ENCODE measurements at places on chromosomes 4 and X.

GRCh38 chr4:140085062-140085622 is 68.8 kb downstream of the MAML3 start:
- DNase-seq = no peak

DNA sequence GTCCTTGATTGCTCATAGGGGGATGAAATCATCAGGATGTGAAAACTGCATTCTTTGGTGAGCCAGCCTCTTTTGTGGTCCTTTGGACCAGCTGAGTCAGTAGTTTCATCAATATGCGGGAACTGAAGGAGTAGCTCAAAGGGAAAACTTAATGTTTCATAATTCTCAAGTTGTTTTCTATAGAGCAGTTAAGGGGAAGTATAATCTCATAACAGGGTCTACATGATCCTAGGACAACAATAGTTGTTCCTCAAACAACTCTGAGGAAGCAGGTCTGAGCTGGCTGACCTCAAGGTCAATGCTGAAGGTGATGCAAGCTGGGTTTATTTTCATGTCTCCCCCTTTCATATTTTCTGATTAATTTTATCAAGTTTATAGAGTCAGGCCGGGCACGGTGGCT is 36.1 kb upstream of the IRF2 start:
- DNase-seq = no peak

GRCh38 chr4:80014531-80014930 is 58.5 kb downstream of the ANTXR2 start:
- no peak for DNase-seq

DNA sequence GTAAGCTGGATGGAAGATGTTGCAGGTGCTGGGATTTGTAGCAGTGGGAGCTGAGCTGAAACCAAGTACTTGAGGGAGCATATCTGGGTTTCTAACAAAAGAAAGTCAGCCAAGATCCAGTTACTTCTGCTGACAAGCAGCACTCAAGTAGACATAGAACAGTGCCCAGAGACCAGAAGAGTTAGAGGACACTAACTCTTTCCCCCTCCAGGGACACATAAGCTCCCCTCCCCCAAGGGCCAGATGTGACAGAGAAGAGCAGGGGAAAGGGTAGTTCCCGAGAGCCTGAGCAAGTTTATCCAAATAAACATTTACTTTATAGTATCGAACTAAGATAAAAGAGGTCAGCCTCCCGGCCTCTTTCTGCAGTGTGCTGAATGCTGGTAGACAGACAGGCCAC is 12.2 kb downstream of the TRPC3 start:
- DNase-seq = no peak

- peak; percentile 88 for DNase-seq
These were observed 41.5 kb downstream of the SOWAHB start for GRCh38 chr4:76856243-76857073.

DNA sequence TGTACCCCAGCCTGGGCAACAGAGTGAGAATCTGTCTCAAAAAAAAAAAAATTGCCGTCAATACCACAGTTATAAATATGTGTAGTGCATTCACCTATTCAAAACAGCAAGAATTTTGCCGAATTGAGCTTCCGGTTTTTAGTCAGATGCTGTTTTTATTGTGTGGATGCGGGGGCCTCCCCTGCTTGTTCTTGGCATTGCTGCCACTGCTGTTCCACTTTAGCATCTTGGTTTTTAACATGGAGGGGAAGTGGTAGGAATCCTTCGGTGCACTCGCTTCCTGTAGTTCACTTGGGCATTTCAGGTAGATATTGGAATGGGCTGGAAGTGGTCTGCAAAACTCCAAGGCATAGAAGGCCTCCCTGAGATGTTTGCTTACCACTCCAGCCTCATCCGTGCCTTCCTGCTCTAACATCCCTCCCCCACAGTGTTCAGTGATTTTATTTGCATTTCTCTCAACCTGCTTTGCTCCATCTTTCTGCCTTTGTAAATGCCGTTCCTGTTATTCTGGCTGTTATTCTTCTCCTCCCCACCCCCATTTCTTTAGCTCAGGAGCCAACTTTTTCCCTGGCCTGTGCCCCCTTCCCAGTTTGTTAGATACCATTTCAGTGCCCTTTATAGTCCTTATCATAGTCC is 25.5 kb downstream of the MOB1B start:
- DNase-seq = no peak

GRCh38 chrX:152117305-152117704 is 21.1 kb downstream of the MAGEA10 start:
- DNase-seq = peak; percentile 0

GRCh38 chrX:34275699-34276098 is 143.6 kb upstream of the FAM47A start:
- peak; percentile 2 for DNase-seq

- no peak for DNase-seq
These were observed 69.2 kb downstream of the PTCHD1 start for GRCh38 chrX:23403849-23404248.

DNA sequence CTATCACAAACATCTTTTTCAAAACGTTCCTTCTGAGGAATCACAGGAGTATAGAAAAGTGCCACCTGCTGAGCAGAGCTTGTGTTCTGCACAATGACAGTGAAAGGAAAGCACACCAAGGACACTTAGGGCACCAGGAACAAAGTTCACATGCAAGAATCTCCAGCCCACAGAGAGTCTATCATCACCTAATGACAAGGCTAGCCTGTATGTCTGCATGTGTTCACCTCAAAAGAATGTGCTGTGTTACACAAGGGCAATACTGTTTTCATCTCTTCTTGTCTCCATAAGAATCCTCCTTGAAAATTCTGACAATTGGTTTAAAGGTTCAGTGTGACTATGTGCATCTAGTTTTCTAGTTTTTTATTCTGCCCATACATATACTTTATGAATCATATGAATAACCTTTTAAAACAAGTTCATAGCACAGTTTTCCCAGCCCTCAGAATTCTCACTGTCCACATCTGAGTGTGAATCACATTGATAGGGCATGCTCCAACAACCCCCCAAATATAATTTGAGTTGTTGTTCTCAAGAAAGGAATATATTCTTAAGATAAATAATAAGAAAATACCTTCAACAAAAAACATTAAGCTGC is 118.0 kb downstream of the PWWP3B start:
- peak; percentile 12 for DNase-seq

GRCh38 chr4:109406337-109406931 is 27.2 kb upstream of the SEC24B start:
- DNase-seq = peak; percentile 74

DNA sequence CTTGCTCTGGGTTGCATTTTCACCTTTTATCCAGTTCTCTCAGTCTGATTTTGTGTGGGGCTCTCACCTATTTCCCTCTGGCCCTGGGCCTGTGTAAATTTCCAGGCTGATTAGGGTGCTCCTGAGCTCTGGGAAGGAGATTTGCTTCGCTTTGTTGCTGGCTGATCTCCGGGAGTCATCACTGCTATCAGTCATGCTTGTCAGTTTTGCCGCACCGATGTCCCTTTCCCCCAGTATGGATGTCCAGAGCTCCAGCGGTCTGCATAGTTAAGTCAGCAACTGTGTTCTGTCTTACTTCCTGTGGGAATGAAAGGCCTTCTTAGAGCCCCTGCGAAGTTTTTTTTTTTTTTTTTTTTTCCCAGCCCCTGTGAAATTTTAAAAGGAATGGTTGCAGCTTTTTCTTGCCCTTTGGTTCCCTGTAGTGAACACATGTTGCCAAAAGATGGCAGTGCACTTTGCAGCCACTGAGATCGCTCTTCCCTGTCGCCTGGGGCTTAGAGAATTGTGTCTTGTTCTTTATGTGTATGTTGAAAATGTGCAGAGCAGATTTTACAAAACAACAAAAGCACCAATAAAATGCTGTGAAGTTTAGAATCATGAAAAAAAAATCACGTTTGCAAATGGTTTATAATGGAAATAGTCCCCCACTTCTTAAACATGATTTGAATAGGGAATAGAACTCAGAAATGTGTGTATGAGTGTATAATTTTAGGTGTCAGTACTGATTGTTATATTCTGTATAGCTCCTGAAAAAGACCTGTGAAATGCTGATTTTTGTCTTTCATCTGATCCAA is 109.1 kb upstream of the SLC4A4 start:
- DNase-seq = peak; percentile 80

DNA sequence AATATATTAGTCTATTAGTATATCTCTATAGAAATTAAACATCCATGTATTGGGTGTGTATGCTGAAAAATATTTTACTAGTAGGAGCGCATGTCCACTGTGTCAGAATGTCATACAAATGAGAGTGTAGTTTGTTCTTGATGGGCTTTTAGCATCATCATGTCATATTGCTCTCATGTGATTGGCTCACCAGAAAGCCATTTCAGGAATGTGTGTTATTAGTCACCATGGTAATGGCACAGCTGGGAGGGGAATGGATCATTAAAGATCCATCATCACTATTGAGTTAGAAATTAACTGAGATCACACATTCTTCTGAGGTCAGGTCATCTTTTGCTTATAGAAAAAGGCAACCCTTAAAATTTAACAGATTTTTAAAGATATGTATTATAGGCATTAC is 77.3 kb downstream of the PHEX start:
- DNase-seq = no peak

DNA sequence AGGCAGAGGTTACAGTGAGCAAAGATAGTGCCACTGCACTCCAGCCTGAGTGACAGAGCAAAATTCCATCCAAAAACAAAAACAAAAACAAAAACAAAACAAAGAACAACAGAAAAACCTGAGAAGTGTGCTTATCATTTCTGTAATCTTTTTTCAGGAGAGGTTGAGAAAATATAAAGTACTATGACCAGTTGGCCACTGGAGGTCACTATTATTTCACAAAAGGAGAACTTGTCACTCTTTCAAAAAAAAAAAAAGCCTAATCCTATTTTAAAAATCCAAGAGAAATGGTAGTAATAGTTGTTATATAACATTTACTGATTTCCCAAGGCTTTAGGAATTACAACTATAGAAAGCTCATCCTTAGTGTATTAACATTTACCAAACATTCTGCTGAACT is 24.9 kb upstream of the RNF150 start:
- DNase-seq = peak; percentile 48

- no peak for DNase-seq
These were observed 369.9 kb upstream of the NR3C2 start for GRCh38 chr4:148812101-148812500.

- DNase-seq = no peak
These were observed 73.2 kb downstream of the HOPX start for GRCh38 chr4:56607926-56608325.

GRCh38 chr4:152325831-152326230 is 210.1 kb downstream of the FBXW7 start:
- peak; percentile 50 for DNase-seq

DNA sequence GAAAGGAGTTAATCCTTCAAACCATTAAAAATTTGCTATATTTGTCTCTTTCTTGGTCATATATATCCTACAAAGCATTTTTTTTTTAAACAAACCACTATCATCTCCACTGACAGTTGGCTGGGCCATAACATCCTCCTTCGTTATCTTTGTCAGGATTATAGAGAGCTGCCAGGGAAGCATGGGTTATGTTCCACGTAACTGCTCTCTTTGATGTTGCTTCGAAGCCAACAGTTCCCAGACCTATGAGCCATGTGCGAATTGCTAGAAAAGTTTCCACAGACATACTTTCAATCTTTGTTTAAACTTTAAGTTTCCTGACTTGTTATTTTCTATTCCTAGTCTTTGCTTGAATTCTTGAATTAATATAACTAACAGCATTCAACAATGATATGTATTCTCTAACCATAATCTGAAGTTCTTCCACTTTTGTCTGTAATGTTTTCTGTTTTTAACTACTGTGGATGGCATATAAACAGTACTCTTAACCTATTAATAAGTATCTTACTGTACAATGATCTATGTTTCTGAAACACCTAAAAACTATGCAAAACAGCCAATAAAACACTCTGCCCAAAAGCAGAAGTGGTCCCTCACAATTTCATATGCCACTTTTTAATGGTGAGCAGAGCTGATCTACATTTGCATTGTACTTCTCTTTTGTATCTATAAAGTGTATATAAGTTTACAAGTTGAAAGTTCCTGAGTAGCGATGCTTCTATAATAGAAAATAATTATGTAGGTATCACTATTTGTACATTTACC is 37.9 kb downstream of the EREG start:
- DNase-seq = peak; percentile 93

DNA sequence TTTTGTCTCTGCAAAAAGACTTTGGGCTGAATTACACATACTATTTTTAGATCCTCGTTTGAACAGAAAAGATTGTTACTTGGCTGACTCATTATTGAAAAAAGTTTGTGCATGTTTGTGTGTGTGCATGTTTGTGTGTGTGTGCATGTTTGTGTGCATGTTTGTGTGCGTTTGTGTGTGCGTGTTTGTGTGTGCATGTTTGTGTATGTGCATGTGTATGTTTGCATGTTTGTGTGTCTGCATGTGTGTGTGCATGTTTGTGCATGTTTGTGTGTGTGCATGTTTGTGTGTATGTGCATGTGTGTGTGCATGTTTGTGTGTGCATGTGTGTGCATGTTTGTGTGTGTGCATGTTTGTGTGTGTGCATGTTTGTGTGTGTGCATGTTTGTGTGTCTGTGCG is 201.1 kb upstream of the FAT1 start:
- DNase-seq = no peak

DNA sequence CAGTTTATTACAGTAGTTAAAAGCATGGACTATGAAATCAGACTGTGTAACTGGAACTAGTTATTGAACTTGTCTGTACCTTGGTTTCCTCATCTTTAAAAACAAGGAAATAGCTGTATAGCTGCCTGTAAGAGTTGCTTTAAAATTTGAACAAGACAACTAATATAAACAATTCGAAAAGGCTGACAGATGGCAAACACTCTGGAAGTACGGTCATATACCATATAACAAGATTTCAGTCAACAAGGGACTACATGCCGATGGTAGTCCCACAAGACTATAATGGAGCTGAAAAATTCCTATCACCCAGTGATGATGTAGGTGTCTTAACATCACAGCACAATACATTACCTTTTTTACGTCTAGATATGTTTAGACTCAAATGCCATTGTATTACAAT is 78.7 kb downstream of the CNOT6L start:
- DNase-seq = no peak

- DNase-seq = peak; percentile 34
These were observed 29.9 kb downstream of the FGFRL1 start for GRCh38 chr4:1041147-1041935.

DNA sequence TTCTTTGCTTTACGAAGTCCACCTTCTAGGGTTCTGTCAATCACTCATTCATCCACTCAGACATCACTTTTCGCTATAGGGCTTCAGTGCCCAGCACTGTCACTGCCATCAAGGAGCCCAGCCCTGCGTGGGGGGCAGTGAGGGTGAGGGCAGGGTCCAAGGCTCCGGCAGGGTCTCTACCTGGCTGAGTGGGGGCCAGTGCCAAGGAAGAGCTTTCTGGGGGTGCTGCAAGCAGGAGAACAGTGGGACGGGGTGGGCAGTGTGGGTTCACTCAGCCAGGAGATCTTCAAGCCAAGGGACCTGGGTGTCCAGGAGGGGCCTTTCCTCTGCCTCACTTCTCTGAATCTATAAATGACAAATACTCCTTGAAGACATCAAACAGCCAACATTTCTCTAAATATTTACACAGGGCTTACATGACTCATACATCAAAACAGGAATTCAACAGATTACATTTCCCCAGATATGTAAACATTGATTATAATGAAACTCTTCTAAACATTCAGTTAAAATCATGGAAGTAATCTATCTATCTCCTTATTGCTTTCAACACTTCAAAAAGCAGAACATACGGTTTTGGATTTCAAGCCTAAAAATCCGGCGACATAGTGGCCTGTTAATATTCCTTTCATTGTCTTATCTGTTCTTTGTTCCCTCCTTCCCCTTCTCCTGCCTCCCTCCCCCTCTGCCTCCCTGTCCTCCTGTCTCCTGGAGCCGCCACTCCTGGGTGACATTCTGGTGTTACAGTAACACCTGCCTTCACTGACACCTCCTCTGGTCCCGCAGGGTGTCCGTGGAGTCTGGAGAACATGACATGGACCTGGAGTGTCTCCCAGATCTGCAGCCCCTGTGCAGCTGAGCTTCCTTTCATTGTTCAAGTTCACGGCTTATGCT is 94.4 kb upstream of the ADRA2C start:
- no peak for DNase-seq

GRCh38 chrX:46704767-46705386 is 54.0 kb downstream of the SLC9A7 start:
- DNase-seq = no peak
